Cortex of kidney (tissue), 1 donor: ENCODE measurements at places on chromosomes 3 and 15.

GRCh38 chr3:172415323-172415722 lies 32.9 kb downstream of the GHSR start:
- DNase-seq = no peak

DNA sequence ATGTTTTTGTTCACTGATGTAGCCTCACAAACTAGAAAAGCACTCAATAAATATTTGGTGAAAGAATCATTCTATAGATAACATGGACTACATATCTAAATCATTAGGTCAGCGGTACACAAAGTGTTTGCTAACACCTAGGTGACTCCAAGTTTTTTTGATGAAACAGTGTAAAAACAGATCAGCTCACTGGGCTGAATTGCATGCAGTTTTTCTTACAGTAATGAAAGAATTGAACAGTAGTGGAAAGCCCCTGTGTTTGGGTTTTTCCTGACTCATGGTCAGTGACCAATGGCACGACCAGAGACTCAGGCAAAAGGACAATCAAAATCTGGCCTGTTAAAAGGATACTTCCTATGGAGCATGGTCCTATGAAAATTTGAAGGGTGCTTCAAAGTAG lies 384.3 kb upstream of the EPHA6 start:
- no peak for DNase-seq

GRCh38 chr3:37458162-37459120 lies 284.1 kb upstream of the LRRFIP2 start:
- DNase-seq = no peak

- DNase-seq = no peak
Measured at GRCh38 chr15:89587955-89588354, 12.7 kb downstream of the TICRR start.

DNA sequence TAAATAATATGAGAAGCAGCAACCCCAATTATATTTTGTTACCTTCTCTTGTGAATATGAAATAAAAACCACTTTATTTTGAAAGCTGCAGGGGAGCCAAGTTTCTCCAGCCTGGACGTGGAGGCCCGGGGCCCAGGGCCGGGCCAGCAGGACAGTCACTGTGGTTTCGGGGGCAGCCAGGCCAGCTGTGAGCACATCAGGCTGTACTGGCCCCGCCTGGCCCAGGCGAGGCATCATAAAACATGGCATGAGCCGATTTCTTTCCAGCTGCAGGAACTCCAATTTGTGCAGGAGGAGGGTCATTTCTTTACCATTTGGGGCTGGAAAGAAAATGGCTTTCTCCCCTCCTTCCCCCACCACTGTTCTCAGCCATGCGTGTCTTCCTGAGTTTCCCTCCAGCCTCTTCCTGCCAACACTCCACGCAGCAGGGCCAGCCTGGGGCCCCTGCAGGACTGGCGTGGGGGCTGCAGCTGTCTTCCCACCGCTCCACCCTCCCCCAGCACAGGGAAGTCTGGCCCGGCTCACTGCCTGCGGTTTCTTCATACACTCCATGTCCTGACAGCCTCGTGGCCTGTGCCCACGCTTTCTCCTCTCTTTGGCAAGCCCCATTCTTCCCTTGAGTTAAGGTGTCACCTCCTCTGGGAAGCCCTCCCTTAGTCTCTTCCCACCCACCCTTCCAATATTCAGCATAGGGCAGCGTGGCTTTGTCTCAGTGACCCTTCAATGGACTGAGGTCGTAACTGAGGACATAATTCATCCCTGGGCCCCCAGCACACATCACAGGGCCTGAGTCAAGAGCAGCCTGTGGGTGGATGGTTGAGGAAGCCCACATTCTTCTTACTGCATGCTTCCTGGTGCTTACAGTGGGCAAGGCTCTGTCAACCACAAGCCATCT lies 135.8 kb downstream of the CHSY1 start:
- no peak for DNase-seq

DNA sequence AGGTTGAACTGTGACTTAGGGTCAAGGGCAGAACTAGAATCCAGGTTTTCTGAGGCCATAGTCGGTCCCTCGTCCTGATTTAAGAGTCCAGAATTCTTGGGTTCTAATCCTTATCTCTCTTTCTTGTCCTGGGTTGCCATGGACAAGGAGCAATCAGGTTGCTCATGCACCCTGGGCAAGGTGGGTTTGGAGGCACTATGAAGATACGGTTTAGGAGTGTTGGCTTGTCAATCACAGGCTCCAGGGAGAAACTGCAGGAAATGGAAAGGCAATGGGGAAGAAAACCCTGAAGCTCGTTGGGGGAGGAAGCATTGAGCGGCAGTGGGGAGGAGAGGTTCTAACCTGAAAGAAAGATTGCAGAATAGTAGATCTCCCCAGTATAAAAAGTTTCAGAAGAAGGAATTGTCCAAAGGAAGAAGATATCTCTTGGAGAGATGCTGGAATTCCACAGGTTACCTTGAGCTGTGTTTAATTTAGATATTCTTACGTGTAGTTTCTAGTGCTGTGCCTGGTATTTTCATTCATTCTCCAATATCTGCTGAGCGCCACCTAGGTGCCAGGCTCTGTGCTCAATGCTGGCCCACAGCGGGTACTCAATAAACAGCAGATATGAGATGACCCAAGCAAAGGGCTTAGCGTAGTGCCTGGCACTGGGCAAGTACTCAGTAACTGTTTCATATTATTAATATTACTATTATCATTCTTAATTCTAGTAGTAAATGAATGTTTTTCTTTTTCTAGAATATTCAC lies 2.0 kb downstream of the ACAN start:
- no peak for DNase-seq

GRCh38 chr3:2896308-2896939 lies 213.8 kb downstream of the IL5RA start:
- DNase-seq = no peak

- DNase-seq = no peak
Measured at GRCh38 chr15:40379374-40379773, 3.1 kb upstream of the KNSTRN start.

- DNase-seq = no peak
Measured at GRCh38 chr3:128922804-128923459, 43.5 kb downstream of the ACAD9 start.

- no peak for DNase-seq
Measured at GRCh38 chr3:35639254-35640186, at the start of gene ARPP21. ARPP21 (plus strand) TSS chr3:35639525; CDS start chr3:35681752, 42,227 bp downstream.

DNA sequence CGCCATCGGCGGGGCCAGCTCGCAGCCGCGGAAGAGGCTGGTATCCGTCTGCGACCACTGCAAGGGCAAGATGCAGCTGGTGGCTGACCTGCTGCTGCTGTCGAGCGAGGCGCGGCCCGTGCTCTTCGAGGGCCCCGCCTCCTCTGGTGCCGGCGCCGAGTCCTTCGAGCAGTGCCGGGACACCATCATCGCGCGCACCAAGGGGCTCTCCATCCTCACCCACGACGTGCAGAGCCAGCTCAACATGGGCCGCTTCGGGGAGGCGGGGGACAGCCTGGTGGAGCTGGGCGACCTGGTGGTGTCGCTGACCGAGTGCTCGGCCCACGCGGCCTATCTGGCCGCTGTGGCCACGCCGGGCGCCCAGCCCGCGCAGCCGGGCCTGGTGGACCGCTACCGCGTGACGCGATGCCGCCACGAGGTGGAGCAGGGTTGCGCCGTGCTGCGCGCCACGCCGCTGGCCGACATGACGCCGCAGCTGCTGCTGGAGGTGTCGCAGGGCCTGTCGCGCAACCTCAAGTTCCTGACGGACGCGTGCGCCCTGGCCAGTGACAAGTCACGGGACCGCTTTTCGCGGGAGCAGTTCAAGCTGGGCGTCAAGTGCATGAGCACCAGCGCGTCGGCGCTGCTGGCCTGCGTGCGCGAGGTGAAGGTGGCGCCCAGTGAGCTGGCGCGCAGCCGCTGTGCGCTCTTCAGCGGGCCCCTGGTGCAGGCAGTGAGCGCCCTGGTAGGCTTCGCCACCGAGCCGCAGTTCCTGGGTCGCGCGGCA lies 1.8 kb downstream of the TLNRD1 start:
- no peak for DNase-seq

DNA sequence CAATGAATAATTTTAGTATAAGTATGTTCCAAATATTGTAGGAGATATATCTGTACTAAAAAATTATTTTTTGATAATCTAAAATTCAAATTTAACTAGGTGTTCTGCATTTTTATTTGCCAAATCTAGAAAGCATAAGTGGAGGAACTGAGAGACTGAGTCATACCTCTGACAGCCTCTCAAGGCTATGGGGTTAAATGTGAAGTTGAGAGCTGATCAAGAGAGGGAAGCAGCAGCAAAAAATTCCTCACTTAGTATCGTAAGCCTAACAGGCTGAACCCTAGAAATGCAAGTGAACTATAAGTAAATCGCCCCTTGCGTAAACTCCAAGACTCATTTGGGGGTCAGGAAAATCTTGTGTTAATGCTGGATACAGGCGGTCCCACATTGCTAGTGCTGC lies 12.8 kb upstream of the TOPAZ1 start:
- no peak for DNase-seq

- no peak for DNase-seq
Measured at GRCh38 chr15:92161039-92161670, 232.5 kb upstream of the ST8SIA2 start.

DNA sequence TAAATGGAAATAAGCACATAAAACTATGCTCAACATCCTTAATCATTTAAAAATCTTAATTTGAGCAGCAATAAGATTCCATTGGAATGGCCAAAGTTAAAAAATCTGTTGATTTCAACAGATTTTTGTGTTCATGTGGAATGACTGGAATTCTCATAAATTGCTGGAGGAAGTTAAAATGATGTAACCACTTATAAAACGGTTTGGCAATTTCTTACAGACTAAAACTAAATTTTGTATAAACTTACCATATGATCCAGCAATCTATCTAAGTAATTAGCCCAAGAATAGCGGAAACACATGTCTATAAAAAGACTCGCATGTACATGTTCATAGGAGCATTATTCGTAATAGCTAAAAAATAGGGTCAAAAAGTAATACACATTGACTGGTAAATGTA lies 1713.6 kb downstream of the SI start:
- DNase-seq = no peak

DNA sequence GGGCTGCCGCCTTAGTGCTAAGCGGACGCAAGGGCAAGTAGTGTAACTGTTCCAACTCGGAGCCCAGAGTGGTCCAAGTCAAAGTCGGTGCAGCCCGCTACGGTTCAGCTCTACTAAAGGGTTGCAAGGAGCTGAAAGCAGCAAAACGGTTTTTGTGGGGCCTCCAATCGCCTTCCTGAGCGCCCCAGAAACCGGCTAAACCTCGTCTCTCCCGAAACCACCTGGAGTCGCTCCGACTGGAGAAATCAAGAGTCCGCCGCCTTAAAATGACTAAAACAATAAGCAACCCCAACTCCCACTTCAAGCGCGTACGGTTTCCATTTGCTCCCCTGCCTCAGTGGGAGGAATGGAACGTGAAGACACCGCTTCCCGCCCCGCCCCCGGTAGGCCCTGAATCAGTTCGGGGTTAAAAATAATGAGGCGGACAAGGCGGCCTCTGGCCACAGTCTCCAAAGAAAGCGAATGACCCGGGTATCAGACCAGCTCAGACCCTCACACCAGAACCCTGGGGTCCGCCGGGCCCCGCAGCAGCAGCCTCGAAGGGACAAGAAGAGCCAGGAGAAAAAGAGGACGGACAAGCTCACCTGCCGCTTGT lies 401 bp downstream of the SEC11A start:
- no peak for DNase-seq

DNA sequence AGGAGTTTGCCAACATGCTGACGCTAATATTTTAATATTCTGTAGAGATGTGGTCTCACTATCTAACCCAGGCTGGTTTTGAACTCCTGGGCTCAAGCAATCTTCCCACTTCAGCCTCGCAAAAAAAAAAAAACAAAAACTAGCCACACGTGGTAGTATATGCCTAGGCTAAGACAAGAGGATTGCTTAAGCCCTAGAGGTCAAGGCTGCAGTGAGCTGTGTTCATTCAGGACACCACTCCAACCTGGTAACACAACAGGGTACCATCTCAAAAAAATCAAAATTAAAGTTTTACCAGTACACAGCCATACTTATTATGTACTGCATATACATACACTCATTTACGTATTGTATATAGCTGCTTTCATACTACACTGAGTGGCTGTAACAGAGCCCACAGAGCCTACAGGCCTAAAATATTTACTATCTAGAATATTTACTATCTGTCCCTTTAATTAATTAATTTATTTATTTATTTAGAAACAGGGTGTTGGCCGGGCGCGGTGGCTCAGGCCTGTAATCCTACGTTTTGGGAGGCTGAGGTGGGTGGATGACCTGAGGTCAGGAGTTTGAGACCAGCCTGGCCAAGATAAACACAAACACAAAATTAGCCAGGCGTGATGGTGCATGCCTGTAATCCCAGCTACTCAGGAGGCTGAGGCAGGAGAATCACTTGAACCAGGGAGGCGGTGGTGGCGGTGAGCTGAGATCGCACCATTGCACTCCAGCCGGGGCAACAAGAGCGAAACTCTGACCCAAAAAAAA lies 23.2 kb downstream of the SMARCC1 start:
- no peak for DNase-seq

DNA sequence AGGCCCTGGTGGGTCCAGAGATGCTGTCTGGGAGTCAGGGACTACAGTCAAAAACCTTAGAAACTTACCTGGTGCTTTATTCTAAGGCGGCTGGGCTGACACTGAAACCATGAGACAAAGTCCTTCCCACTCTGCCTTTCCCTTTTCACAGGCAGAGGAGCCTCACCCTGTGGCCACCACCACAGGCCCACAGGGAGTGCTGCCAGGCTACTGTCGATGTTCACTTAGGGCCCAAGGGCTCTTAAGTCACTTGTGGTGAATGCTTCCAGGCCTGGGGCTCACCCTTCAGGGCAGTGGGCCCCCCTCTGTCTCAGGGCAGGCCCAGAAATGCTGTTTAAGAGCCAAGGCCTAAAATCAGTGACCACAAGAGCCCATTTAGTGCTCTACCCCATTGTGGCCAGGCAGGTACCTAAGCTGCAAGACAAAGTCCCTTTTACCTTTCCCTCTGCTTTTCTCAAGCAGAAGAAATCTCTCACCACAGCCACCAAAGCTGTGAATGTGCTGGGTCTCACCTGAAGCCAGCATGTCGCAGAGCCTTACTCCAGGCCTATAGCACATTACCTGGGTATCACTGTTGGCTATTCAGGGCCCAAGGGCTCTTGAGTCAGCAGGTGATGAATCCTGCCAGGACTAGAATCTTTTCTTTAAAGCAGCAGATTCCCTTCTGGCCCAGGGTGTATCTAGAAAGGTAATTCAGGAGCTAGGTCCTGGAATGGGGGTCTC lies 39.5 kb upstream of the GOLGA6B start:
- DNase-seq = no peak

DNA sequence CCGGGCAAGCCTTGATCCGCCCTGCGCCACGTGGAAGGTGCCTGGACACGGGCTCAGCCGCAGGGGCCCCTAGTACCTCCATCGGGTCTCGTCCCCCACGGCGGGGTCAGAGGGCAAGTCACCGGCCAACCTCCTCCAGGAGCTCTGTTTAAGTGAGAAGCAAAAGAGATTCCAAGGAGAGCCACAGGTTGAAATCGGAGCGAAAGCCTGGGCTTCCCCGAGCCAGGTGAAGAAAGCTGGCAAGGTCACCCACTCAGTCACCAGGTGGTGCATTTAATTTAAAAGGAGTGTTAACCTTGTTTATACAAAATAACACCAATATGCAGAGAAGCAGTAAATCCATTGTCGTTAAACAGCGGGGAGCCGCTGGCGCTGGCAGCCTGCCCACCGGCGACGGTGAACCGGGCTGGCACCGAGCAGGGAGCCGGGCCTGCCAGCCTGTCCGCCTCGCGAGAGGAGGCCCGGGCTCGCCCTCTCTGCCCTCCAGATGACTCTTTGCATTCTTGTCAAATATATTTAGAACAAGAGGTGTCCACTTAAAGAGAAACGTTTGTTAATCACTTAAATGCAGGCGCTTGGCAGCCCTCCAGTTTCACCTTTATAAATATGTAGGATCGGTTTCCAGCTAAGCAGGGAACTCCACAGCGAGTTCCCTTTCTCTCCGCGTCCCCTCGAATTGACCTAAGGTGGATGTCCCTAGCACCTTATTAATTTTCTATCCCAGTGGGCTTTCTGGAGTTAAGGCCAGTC lies 277.3 kb upstream of the NR2F2 start:
- no peak for DNase-seq
